Caco-2 (cell line): ENCODE measurements at places on chromosomes 5 and 9.

DNA sequence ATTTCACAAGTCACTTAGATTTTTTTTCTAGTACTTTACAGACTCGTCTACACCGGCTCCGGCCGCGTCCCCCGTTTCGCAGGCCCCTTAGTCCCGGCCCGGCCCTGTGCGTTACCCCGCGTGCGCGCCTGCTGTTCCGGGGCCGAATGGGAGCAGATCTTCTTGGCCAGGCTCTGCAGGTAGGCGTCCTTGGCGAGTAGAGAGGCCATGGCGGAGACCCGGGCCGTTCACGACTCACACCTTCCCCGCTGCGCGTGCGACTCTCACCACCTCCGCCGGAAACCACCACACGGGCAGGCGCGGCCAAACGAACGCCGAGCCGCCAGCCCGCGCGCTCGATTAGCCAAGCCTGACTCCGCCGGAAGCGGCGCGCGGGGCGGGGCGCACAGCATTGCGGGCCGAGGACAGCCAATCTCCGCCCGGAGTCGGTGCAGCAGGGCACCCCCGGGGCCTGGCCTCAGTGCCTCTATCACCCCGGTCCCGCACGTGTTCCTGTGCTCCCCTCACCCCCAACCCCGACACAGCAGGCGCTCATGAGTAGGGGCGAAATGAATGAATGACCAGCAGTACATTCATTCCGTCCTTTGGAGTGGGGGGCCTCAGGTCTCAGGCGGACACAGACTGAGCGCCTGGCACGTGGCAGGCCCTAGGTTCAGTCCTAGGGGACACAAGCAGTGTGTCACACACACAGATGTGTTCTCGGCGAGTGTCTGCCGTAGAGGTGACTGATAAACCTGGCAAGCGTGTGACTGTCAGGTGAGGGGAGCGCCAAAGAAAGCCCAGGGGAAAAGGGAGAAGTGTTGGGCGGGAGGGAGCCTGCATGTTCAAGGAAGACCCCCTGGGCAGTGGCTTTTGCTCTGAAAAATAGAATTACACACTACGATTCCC lies at the start of gene SURF6:
SURF6 (minus strand) TSS at position 265 of the 888 bp plus-strand sequence; CDS start at position 209, 56 bp downstream.
- DNase-seq: peak; percentile 92

DNA sequence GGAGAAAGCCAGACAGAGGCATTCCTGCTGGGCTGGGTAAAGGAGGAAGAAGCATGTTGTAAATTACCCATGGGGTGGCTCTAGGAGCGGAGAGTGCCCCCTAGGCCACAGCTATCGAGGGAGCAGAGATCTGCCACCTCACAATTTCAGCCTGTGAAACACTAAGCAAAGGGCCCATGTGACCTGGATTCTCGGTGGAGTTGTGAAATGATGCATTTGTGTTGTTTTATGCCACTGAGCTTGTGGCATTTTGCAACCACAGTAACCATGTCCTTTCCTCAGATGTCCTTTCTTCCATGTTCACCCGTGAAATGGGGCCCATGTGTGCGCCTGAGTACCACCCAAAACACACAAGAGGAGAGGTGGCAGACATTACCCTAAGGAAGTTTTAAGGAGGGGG lies 159.3 kb downstream of the SYK start:
- no peak for DNase-seq

DNA sequence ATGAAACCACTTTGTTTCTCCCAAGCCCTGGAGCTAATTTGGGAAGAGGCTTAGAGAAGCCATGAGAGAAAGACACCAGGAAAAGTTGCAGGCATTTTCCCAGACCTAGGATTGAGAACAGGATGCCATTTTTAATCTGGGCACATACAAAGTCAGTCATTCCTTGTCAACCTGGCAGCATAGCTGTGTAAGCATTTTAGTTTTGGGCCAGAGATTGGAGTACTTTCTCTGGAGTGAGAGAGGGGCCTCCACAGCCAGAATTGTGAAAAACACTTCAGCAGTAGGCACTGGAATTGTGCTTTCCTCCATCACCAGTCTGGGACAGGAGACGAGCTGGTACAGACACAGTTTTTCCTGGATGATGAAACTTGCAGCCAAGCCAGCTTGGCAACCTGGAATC lies 390.3 kb upstream of the DMAC1 start:
- no peak for DNase-seq

DNA sequence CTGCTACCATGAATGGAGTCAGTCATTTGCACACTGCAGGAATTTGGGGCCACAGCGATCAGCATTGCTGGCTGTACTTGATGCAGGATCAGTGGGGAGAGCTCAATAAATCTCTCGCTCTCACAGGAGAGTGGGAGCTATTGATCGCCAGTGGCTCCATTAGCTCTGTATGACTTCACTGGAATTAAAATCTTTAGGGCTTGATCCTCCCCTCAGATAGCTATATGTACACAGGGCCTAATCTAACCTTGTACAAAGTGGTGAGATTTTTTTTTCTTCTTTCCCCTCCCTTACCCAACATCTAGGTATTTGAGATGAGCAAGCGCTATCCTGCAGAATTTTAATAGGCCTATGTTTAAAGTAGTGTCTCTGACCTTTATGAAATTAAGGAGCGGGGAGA lies 84.9 kb downstream of the IZUMO3 start:
- DNase-seq: no peak

GRCh38 chr5:143501310-143502044 lies 98.0 kb upstream of the NR3C1 start:
- DNase-seq: no peak

- DNase-seq: no peak
Measured at GRCh38 chr5:151281001-151281639, 22.4 kb downstream of the SLC36A3 start.

DNA sequence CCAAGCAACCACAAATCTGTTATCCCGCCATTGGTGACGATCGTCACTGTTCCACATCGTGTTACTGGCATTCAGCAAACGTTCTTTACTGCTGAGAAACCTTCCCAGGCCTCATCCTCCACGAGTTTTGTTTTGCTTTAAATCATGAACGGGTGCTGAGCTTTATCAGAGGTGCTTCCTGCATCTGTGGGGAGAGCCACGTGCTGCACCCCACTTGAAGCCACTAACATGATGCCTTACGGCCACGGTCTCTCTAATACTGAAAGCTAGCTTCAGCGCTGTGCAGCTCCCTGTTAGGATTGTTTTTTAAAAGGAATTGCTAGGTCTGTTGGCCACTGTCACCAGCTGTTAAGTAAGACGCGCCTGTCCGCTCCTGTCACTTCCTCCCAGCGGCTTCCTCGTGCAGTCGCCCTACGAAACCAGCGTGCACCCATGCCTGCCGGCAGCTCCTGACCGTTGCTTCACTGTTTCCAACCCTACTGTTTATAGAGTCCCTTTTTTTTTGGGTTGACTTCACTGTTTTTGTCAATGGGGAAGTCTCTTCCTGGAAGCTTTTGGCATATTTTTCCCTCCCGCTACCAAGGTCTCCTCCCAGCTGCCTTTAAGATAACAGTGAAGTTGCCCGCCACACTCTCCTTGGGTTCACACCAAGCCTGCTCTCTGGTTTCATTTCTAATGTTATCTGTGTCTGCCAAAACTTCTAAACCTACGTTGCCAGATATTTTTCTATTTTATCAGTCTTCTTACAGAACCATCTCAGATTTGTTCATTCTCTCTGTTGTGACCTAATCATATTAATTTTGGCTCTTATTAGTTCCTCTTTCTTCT lies 20.3 kb downstream of the LPCAT1 start:
- DNase-seq: no peak

DNA sequence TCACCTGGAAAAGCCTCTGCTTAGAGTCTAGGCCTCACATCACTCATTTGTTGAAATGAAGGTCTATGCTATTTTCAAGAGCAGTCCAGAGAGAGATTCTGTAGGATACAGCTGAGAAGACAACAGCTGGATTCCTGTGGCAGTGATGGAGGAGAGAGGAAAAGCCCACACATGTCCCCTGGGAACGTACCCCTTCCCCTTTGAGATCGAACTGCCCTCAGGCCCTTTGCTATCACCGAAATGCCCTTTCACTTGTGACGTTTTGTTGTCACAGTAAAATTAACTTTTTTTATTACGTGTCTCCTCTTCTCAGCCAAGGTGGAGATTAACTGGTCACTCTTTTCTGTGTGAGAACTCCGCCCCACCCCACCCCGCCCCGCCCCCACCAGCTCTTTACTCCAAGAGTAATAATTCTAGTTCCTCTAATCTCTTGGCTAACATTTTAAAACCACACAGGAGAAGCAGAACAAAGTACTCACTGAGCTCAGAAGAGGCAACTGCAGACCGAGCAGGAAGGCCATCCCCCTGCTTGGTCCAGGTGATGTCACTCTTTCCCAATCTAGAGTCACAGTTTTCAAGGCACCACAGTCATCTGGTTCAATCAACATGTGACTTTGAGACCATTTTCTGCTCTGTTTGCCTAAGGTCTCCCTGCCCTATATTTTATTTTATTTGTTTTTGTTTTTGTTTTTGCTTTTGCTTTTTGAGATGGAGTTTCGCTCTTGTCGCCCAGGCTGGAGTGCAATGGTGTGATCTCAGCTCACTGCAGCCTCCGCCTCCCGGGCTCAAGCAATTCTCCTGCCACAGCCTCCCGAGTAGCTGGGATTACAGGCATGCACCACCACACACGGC lies 105.6 kb downstream of the SUSD1 start:
- peak; percentile 73 for DNase-seq

GRCh38 chr5:105952875-105953274 lies 1717.9 kb downstream of the EFNA5 start:
- DNase-seq: no peak

GRCh38 chr9:120690372-120690771 lies 23.9 kb downstream of the MEGF9 start:
- DNase-seq: no peak

- DNase-seq: no peak
Measured at GRCh38 chr9:94645901-94646300, 6.6 kb upstream of the FBP1 start.

- DNase-seq: no peak
Measured at GRCh38 chr5:154015071-154015693, 23.5 kb downstream of the FAM114A2 start.

DNA sequence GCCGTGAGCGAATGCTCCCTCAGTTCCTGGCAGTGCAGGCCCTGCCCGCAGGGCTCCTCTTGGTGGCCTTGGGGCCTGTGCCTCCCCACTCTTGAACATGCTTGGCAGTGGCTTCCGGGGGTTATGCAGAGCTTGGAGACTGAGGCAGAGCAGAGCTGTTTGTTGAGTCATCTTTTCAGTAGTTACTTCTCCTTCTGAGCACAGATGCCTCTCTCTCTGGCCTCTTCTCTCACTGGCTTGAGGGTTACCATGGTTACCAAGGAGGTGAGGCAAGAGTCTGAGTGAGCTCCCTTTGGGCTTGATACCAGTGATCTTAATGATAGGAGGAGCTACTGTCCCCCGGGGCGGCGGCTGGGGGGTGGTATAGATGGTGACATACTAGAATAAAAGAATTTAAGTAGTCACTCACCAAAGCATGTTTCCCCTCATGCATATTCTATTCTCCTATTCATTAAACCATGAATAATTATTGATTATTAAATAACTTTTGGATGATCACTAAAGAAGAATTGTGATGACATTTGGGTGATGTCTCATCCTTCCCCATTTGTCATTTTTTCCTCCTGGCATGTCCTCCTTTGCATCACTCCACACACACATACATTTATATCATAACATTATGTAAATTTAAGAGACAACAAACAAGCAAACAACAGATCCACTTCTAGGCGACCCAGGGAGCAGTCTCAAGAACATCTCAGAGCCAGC lies 111.1 kb downstream of the ARHGAP26 start:
- DNase-seq: no peak

GRCh38 chr5:141663506-141663905 lies 12.3 kb upstream of the FCHSD1 start:
- DNase-seq: no peak

DNA sequence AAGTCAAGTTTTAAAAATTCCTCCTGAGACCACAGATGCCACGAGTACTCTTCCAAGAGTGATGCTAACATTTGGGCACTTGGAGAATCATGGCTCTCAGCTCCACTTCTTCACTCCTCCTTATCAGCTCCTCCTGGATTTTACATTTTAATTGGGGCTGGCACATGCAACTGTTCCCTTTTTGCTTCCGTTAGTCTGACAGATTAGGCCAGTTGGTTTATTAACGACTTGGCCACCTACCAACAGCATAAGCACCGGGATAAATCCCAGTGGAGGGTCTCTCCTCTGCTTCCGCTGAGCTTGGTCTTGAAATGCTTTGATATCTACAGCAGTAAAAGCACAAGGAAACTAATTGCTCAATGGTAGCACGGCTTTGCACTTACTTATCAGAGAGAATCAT lies 134.6 kb upstream of the RASEF start:
- no peak for DNase-seq

- DNase-seq: no peak
Measured at GRCh38 chr5:171578049-171578828, 158.8 kb downstream of the FGF18 start.

GRCh38 chr5:112555691-112556090 lies 136.6 kb upstream of the EPB41L4A start:
- DNase-seq: no peak

DNA sequence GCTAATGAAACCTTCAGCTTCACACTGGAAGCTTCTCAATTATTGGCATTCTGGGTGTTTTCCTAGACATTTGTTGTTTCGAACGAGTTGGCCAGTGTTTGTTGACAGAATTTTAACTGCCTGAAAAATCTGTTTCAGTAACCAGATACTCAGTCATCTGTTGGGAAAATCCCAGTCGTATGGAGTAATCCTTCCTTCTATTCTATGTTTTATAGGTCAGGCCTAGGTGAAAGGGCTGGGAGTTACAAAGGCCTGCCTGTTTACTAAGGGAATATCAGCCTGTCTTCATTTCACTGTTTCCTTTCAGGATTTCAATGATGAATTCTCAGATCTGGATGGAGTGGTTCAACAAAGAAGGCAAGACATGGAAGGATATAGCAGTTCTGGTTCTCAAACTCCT lies 59.9 kb downstream of the GRAMD2B start:
- no peak for DNase-seq

GRCh38 chr5:92562065-92562464 lies 1019.0 kb downstream of the NR2F1-AS1 start:
- DNase-seq: no peak

GRCh38 chr5:124421584-124421983 lies 324.9 kb downstream of the ZNF608 start:
- DNase-seq: no peak

GRCh38 chr5:59588922-59589321 lies 304.6 kb downstream of the PDE4D start:
- no peak for DNase-seq

- DNase-seq: no peak
Measured at GRCh38 chr5:134275822-134276221, 49.9 kb upstream of the PPP2CA start.

GRCh38 chr9:134052941-134053340 lies 14.9 kb downstream of the BRD3 start:
- DNase-seq: no peak
